H54 (cell line): ENCODE measurements at places on chromosomes 2 and 18.

GRCh38 chr2:189281201-189281600 is 101.6 kb upstream of the COL5A2 start:
- no peak for DNase-seq

DNA sequence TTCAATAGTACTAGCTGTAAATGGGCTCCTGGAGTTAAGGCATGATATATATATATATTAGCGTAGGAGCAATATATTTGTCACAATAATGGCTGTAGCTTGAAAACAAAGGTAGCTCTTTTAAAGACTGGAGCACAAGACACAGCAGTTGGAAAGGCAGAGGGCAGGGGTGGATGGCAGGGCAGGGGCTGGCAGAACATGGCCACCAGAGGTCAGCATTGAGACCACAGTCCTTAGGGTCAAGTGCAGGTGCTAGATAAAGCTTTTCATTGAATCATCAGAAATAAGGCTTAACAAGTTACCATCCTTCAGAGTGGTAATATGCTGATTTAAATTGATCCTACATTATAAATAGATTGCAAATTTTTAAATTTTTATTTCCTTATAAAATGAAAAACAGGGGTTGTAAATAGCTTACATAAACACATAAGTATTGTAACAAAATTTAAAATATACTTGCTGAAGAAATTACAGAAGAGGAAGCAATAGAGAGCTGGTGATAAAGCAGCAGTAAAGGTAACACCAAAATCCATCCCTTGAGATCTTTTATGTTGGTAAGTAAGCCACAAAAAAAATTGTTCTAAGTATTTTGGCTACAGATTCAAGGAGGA is 161.2 kb upstream of the PIEZO2 start:
- no peak for DNase-seq

DNA sequence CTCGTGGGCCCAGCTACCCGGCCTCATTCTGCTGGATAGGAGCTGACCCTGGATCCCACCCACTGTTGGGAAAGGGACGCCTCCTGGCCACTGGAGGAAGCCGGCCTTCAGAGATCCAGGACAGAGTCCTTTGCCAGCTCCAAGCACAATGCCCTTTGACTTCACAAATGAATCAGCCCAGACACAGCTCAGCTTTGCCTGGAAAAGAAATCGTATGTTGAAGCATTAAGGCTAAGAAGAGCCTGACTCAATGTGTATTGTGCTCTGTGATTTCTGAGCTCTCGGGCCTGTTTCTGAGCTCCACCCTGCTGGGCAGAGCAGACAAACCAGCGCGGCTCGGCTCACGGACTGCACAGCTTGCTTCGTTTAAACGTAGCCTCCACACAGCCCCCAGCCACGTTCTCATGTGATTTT is 162.9 kb upstream of the APCDD1 start:
- DNase-seq, result no peak

GRCh38 chr18:8279781-8280330 is 329.4 kb upstream of the RAB12 start:
- DNase-seq, result no peak

GRCh38 chr2:17208511-17208910 is 309.7 kb downstream of the RAD51AP2 start:
- no peak for DNase-seq

- no peak for DNase-seq
Observed at GRCh38 chr18:60895181-60895580, 438.0 kb upstream of the CDH20 start.

GRCh38 chr2:230520875-230521155 is 104.8 kb downstream of the SP100 start:
- no peak for DNase-seq

- peak; percentile 14 for DNase-seq
Observed at GRCh38 chr2:187658952-187659525, 104.8 kb upstream of the TFPI start.
